ENCODE measurements at places on chromosomes 11 and 22.

GRCh38 chr11:12841946-12842630 lies 167.0 kb upstream of the RASSF10 start:
- DNase-seq, result peak; percentile 70

- no peak for DNase-seq
Measured at GRCh38 chr11:115267238-115267781, 236.9 kb downstream of the CADM1 start.

GRCh38 chr22:49010070-49010863 lies 817.4 kb downstream of the BRD1 start:
- DNase-seq, result no peak

- no peak for DNase-seq
Measured at GRCh38 chr11:1843098-1843473, 4.3 kb downstream of the TNNI2 start.

DNA sequence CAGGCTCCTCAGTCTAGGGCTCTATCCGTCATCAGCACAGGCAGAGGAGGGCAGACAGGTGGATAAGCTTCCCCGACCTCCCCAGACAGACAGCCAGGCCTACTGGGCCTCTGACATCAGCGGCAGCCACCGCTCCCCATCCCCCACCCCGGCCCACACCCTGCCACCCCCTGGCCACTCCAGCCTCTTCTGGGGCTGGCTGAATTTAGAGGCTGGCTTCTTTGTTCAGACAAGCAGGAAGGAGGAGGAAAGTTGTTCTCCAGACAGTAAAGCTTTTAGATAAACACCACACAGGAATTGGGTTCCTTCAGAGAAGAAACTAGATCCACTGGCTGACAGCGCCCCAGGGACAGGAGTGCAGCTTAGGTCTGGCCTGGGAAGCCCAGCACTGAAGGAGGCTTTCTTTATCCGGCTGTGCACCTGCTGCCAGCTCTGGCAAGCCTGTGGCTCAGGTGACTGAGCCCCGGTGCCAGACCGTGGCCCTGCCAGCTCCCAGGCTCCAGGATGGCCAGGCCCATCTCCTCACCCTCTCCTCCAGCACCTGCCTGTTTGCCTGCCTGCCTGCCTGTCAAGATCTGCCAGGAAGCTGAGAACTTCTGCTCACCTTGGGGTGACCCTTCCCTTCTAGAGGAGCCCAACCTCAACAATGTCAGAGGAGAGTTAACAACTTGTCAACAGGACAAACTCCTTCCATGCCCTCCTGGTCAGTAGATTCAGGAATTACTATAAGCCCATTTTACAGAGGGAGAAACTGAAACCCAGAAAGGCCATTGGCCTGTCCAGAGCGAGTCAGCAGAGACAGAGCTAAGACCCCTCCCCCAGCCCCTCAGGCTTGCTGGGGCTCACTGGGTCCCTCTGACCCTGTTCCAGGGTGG lies 44.0 kb upstream of the KLHL35 start:
- no peak for DNase-seq

- DNase-seq, result peak; percentile 73
Measured at GRCh38 chr11:75734491-75735180, 17.0 kb downstream of the MOGAT2 start.

DNA sequence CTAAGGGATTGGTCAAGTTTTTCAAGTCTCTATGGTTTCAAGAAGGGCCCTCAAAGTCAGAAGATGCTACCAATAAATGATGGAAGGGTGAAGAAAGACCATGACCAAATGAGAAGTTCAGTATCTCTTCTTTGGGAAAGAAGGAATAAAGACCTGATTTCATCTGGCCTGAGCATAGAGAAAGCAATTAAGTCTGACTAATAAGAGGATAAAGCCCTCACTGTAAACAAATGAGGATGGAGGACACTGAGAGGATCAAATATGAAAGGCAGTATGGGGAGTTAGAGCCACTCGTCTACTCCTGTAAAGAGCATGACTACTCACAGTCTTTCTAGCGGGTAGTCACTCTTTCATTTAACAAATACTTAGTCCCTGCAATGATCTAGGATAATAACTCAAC lies 44.6 kb downstream of the FAM168A start:
- DNase-seq, result no peak

DNA sequence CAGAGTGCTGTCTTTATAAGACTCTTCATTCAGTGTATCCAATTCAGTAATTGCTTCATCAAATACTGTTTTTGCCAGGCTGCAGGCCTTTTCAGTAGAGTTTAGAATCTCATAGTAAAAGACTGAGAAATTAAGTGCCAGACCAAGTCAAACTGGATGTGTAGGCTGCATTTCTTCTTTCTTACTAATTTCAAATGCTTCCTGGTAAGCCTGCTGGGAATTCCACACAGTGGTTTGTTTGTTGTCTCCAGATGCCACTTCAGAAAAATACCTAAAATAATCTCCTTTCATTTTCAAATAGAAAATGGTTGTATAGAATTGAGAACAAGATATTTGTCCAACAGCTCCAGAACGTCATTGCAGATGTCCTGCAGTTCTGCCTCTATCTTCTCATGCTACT lies 34.7 kb downstream of the LDHAL6A start:
- DNase-seq, result peak; percentile 16

GRCh38 chr11:10868352-10868751 lies 10.5 kb upstream of the ZBED5 start:
- DNase-seq, result no peak

GRCh38 chr22:39241794-39242594 lies 2.8 kb downstream of the PDGFB start:
- DNase-seq, result no peak

GRCh38 chr11:64759131-64759721 lies 548 bp downstream of the PYGM start:
- no peak for DNase-seq

GRCh38 chr11:59259047-59259446 lies 46.3 kb upstream of the MPEG1 start:
- DNase-seq, result no peak

GRCh38 chr22:17096071-17096470 lies 11.3 kb downstream of the IL17RA start:
- no peak for DNase-seq

- DNase-seq, result no peak
Measured at GRCh38 chr11:93403930-93404329, 73.4 kb downstream of the DEUP1 start.

GRCh38 chr22:43826142-43827002 lies 14.3 kb upstream of the EFCAB6 start:
- DNase-seq, result peak; percentile 81

DNA sequence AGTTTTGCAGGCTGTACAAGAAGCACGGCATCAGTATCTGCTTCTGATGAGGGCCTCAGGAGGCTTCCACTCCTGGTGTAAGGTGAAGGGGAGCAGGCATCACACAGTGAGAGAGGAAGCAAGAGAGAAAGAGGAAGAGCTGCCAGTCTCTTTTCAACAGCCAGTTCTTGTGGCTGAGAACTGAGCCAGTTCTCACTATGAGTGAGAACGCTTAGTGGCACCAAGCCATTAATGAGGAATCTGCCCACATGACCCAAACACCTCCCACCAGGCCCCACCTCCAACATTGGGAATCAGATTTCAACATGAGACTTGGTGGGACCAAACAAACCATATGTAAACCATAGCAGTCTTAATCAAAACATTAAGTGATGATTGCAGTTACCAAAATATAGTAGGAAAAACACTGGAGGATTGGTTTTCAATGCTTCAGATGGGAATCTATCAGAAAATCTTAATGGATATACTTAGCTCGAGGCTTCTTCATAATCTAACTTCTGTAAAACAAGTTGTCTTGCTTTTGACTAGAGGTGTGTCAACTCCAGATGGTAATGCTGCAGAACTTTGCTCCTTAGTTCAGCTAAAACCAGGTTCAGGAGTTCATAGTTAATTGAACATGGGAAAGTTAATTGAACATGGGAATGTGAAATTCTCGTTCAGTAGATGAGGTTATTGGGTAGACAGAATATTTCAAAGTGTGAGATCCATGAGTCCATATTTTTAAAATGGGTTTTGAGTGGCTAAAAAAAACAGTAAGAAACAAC lies 12.2 kb downstream of the FAR1 start:
- DNase-seq, result no peak

DNA sequence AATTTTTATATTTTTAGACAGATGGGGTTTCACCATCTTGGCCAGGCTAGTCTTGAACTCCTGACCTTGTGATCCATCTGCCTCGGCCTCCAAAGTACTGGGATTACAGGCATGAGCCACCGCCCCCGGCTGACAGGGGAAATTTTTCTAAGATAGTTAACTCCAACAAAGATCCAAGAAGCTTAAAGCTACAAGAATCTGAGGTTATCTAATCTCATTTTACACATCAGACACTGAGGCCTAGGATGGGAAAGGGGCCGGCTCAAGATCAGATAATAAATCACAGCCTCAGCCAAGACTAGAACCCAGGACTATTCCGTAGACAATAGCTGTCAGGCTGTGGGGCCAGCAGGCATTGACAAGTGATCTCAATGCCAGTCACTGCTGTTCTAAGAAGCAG lies 94.0 kb downstream of the AMBRA1 start:
- no peak for DNase-seq

- DNase-seq, result peak; percentile 42
Measured at GRCh38 chr11:130340671-130341319, 26.1 kb upstream of the ZBTB44 start.

GRCh38 chr11:41201156-41201555 lies 258.3 kb downstream of the LRRC4C start:
- no peak for DNase-seq

DNA sequence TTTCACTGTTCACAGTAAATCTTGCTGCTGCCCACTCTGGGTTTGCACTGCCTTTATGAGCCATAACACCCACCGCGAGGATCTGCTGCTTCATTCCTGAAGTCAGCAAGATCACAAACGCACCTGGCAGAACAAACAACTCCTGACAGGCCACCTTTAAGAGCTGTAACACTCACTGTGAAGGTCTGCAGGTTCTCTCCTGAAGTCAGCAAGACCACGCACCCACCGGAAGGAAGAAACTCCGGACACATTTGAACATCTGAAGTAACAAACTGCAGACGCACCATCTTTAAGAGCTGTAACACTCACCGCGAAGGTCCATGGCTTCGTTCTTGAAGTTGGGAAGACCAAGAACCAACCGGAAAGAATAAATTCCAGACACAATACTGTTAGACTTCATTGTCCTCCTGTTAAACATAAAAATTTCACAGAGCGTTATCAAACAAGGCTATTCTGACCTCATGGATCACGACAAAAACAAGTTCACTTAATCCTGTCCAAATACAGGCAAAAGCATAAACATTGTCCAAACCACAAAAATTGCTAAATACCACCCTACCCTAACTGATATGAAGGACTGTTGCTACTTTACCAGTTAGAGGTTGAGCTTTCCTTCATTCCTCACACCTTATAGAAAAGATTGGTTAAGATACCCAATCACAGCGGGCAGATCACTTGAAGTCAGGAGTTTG lies 3.0 kb upstream of the CCDC117 start:
- DNase-seq, result no peak

DNA sequence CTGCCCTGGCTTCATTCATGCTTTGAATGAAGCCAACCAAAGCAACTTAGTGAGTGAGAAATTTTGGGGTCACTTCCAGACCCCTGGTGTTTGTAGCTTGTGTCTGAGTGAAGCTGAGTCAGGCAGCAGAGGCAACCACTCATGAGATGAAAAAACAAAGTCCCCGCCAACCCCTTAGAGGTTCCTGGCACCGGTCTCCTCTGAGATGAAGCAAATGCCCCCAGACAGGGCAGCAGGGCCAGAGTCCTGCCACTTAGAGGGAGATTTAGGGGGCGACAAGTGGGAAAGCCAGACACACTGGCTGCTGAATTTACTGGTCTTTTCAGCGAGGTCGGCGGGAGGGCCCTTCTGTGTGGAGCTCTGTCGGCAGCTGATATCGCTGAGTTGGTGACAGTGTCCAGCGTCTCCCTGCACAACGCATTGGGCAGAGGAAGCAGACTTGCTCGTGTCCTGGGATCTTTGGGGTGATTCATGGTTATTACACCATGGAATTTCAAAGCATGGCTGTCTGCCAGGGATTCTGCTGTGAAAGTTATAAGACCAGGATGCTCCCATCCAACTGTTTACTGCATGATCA lies 482.6 kb downstream of the MIAT start:
- DNase-seq, result peak; percentile 93

- no peak for DNase-seq
Measured at GRCh38 chr11:45599161-45599943, 66.1 kb downstream of the CHST1 start.

GRCh38 chr11:13308704-13309103 lies 31.1 kb downstream of the BMAL1 start:
- no peak for DNase-seq

DNA sequence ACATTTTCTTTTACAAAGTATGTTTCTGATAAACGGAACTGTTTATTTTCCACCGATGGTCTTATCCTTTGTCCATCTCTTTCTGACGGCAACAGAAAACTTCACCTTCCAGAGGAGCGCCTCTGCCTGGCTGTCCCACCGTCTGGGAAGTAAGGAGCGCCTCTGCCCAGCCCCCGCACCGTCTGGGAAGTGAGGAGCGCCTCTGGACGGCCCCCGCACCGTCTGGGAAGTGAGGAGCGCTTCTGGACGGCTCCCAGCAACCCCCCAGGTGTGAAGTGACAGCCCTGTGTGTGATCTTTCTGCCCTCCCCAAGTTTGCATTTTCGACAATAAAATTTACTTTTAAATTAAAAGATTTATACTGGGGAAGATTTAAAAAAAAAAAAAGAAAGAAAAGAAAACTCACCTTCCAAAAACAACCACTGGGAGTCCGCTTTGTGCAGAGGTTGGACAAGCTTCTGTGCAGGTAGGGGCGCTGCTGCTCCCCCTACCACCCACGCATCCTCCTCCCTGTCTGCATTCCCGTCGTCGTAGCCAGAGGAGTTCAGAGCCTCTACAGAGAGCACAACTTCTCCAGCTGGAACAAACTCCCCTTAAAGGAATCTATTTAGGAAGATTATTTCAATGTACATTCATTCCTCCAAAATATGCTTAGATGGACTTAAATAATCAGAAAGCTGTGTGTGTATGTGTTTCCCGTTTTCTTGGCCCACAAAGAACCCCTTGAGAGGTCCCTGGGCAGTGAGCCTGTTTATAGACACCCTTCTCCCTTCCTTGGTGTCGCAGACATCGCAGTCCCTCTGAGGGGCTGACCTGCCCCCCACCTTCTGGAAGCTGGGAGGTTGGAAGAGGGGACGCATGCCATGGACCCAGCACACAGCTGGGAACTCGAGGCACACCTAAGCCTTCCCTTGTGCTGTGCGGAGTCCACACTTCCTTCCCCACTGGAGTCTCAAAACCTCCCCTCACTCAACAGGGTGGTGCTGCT lies 849 bp upstream of the APOBEC3B start:
- DNase-seq, result no peak

DNA sequence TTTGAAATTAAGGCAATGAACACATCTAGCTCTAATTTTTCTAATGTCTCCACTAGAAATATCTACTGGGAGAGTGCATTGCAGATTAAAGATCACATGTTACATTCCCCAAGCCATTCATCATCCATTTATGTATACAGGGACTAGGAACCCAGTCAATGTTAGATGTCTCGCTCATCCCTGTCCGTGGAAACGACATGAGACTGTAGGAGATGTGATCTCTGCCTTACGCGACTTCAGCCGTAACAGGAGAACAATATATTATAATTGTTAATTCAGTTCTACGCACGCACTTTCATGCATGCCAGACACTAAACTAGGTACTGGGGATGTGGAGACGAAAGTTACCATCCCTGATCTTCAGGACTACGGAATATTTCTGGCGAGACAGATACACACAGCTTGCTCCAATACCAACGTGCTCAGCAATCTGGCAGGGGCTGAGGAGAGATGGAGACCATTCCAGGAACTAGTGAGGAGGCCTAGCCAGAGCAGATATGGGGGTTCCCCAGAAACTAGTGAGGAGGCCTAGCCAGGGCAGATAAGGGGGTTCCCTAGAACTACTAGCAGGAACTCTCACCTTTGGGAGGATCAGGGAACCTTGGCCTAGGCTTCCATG lies 706 bp downstream of the DCPS start:
- no peak for DNase-seq
